ENCODE measurements at places on chromosomes 7 and 10.

DNA sequence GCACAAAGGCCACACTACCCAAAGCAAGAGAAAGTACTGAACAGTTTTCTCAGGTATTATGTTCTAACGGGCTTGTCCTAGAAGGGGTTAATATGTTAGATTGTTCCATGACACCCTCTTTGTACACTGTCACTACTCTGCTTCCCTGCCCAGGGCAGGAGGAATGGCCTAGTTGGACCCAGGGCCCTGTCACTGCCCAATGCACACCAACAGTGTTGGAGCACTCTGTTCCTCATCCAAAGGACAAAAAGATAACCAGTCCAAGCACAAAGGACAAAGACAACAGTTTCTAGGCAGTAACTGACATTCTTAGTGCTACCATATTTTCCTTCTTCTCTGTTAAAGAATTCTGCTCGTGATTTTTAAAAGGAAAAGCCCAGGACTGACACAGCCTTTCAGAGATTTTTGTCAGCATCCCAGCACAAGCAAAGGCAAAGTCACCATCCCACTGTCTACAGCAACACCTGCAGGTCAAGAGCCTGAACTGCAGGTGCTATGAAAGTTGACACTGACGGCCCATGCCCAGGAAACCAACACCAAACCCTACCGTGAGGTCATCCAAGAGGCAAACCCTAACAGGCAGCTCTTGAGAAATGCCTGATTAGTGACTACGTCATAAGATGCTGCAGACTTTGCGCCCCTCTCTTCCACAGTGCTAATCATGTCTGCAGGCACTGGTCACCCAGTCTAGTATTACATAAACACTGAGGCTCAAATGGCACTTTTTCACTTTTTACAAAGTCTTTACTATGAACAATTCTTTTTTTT is 13.2 kb downstream of the NUDCD3 start:
- peak; percentile 63 for DNase-seq

- no peak for DNase-seq
These were observed 374.6 kb upstream of the ADARB2 start for GRCh38 chr10:2111965-2112364.

DNA sequence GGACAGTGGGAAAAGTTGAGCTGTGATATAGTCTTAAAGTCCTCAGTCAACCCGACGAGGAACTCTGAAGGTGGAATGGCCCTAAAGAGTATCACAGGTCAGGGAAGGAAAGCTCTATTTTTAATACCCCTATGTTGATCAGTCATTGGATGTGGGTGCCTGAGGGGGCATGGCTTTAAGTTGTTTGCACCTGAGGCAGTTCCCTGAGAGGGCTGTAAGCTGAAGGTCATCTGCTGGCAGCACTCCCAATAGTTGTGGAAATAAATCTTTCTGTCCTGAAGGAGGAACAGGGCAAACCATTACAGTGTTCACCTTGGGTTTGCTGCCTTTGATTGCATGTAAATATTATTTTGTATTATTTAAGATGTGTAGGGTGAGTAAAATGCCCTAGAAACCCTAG is 17.8 kb upstream of the C1GALT1 start:
- no peak for DNase-seq

GRCh38 chr7:98212532-98213041 is 1.3 kb downstream of the BHLHA15 start:
- DNase-seq: no peak

GRCh38 chr7:107262857-107263256 is 94.1 kb downstream of the HBP1 start:
- DNase-seq: no peak

GRCh38 chr10:35211390-35211789 is 84.7 kb downstream of the CREM start:
- DNase-seq: no peak

GRCh38 chr10:92640107-92640506 is 47.2 kb downstream of the KIF11 start:
- DNase-seq: no peak

DNA sequence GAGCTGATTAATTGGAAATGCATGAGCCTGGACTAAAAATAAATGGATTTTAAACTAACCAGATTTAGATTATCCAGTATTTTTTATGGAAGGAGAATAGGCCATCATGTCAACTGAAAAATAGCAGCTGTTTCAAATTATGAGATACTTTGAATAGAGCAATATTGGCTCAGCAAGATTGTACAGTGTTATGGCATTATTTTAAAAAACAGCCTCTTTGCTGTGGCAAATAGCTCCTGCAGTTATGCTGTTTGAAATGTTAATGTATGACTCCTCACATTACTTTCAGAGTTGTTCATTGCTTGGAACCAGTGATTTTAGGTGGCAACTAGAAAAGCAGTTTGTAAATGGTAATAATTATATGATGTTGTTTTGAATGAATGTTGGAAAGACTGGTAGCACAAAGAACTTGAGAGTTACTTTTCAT is 244.5 kb downstream of the KIAA1217 start:
- DNase-seq: no peak

DNA sequence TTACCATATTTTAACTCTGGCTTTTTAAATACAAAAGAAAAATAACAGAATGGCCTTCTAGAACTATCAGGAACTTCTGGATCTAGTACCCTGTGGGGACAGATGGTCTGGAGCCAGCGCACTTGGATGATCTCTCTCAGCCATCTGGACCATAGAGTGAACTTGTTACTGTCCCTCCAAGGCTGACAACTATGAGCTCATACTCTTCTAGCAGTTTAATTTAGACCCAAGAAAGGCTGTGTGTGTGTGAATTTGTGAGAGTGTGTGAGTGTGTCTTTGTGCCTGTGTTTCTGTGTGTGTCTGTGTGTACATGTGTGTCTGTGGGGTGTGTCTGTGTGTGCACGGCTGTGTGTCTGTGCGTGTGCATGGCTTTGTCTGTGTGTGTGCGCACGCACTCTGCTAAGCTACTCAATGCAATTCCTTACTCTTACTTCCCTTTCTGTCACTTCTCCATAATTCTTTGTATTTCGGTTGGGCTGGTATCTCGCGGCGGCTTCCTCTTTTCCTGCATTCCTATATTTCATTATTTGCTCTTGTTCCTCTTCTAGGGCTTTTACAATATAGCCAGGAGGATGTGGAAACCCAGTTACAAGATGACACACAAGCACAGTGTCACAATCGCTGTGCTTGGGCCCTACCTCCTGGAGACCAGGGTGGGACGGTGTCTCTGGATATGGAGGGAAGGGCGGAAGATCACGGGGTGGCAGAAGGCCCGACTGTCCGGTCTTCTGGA is 51.9 kb downstream of the IKZF1 start:
- DNase-seq: peak; percentile 67

- no peak for DNase-seq
These were observed 19.9 kb downstream of the BTBD16 start for GRCh38 chr10:122290833-122291532.

DNA sequence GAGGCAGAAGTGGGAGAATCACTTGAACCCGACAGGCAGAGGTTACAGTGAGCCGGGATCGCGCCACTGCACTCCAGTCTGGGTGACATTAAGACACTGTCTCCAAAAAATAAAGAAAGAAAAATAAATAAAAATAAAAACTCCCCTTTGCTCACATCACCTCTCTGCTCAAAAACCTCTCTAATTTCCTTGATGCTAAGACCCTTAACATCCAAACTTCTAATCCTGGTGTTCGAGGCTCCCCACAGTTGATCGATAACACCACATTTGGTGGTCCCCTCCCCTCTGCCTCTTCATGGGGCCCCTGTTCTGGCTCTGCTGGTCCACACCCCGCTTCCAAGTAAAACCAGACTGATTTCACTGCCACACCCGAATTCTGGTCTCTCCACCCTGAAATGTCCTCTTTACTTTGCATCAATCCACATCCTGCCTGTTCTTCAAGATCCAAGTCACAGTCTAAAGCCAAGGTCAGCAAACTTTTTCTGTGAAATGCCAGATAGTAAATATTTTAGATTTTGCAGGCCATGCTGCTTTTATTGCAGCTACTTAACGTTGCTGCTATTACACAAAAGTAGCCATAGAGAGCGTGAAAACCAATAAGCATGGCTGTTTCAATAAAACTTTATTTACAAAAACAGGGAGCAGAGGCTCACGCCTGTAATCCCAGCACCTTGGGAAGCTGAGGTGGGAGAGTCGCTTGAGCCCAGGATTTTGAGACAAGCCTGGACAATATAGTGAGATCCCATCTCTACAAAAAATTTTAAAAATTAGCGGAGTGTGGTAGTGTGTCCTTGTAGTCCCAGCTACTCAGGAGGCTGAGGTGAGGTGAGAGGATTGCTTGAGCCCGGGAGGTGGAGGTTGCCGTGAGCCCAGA is 11.8 kb downstream of the MOSPD3 start:
- no peak for DNase-seq

GRCh38 chr10:66538371-66538770 is 387.5 kb upstream of the LRRTM3 start:
- DNase-seq: no peak

GRCh38 chr10:33201971-33202370 is 132.5 kb downstream of the NRP1 start:
- no peak for DNase-seq

GRCh38 chr10:80409121-80409520 is 770 bp downstream of the PRXL2A start:
- no peak for DNase-seq

- DNase-seq: no peak
These were observed 64.5 kb upstream of the PDLIM1 start for GRCh38 chr10:95355301-95355700.
